ENCODE measurements at places on chromosomes 1 and 21. TPM values are rescaled to one million over a fixed set of nuclear protein-coding genes. Genes with fewer than 3 reads are reported as not detected.

- no peak for DNase-seq
These were observed 25.6 kb downstream of the ZBTB17 start for GRCh38 chr1:15950302-15950701.

DNA sequence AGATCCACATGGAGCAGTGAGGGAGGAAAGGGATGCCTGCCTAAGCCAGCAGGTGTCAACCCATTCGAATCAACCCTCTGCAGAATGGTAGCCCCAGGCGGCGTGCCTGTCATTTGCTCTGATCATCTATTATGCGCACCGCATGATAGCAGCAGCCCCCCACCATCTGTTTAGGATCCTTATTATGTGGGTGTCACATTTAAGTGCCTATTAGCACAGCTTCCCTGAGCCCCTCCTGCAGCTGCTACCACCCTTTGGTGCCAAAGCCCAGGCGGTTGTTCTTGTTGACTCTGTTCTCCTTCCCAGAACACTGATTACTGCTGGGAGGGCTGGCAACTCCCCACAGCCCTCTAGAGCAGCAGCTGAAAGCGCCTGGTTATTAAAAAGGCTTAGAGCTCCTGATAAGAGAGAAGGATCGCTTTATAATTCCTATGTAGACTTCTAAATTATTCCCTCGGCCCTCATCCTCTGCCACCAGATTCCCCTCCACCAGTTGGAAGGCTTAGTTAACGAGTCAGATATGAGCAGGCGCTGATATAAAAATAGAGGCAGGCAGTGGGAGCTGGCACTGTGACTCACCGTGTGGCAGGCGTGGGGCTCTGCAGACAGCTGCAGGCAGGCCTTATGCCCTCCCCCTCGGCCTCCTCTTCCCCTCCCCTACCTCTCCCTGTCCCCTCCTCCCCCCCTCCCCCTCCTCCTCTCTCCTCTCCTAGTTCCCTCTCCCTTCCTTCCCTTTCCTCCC lies 23.0 kb downstream of the ACTA1 start:
- peak; percentile 16 for DNase-seq

GRCh38 chr1:108124622-108125311 lies 75.4 kb downstream of the SLC25A24 start:
- no peak for DNase-seq

GRCh38 chr21:36297938-36298572 lies 21.9 kb upstream of the MORC3 start:
- peak; percentile 80 for DNase-seq

Gene URB1
- total RNA-seq, result 11.3 TPM

Gene SELP
- total RNA-seq, result 12.6 TPM

Gene GNAT2
- not detected for total RNA-seq

Gene PPIAL4G
- total RNA-seq, result 0.09 TPM

Gene PSEN2
- total RNA-seq, result 35.2 TPM

Gene RC3H1
- total RNA-seq, result 35.0 TPM

Gene OVAAL
- total RNA-seq, result not detected

Measured in mucosa of gallbladder (tissue), 1 donor.